ENCODE measurements at places on chromosomes 5 and 9.

DNA sequence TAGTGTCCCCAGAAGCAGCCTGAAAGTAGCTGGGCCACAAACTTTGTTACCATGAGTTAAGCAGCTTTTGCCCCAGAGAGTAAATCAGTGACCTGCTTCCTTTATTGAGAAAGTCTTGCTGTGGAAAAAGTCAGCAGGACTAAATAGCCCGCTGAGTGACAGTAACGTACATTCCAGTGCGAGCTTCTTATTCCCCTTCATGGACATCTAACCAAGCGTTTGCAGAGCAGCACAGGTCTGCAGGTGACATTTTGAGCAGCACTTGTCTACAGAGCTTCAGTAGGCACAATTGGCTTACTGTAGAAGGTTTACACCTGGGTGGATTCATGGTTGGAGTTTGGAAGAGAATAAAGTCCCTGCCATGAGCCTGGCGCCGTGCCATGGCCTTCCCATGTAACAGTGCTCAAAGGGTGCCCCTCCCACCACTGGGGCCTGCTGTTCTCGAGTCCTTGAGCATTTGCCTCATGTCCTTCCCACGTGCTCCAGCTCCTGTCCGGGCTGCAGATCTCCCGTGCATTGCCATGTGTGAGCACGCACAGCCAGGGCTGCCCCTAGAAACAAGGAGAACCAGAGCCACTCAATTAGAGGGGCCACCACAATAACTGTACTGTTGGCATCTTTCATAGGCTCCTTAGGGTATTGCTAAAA lies 41.3 kb upstream of the GRHPR start:
- no peak for DNase-seq

GRCh38 chr9:94805585-94805984 lies 79.1 kb downstream of the AOPEP start:
- DNase-seq, result no peak

DNA sequence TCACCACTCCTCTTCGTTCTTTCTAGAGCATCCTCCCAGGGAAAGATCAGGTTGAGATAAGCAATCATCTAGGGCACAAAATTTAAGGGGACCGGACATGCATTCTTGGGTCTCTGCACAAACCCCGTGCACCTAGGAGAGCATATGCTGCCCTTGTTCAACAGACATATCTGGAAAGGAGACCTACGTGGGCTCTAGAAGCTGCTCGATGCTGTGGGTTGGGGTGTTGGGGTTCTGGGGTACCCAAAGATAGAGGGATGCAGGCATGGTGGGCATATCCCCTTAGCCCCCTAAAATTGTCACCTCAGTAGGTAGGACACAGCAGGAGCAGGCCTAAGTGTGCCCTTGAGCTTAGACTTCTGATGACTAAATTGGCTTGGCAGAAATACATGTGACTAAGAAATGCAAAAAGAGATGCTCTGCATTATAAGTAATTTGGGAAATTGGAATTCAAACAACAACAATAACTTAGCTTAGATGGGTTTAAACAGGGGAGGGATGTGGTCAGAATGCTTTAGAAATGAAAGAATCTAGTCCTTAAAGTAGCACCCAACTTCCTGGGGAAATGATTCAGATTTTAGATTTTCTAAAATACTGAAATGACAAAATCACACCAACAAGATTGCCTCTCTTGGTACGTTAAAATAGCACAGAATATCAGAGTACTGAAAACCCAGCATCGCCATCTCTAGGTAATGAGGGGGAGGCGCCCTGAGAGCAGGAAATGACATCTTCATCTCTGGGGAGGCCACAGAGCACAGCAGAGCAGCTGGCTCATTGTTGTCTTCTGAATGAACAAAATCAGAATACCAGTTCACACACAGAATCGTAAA lies 172.3 kb downstream of the GNA14 start:
- DNase-seq, result peak; percentile 5

DNA sequence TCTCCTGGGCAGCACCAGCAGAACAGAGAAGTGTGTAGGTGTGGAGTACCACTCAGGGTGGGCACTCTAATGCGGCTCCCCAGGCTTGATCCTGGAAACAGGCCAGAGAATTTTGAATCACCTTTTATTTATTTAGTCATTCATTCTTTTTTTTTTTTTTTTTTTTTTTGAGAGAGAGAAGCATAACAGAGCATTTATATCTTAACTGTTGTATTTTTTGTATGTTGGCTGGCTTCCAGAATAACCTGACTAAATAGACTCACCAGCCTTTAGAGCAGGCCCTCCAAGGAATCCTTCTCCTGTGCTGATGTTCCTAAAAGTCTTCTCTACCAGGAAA lies 153.4 kb downstream of the PIK3R1 start:
- DNase-seq, result no peak

DNA sequence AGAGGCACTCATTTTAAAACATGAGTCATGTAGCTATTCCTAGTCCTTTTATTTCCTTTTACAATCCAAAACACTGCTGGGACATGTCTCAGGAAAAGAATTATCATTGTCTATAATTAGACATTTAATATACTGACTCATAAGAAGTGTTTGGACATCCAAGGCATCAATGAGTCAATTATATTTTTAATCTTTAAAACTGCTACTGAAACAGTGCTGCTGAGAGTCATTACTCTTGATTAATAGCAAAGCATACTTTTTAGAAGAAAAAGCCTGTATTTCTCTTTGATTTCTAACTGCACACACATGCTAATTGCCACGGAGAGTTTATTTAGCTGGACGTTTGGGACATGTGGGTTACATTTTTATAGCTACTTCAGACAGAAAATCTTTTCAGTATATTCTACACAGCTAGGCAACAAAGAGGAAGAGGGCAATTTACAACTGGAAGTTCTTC lies 1249.0 kb upstream of the CDH18 start:
- DNase-seq, result no peak

DNA sequence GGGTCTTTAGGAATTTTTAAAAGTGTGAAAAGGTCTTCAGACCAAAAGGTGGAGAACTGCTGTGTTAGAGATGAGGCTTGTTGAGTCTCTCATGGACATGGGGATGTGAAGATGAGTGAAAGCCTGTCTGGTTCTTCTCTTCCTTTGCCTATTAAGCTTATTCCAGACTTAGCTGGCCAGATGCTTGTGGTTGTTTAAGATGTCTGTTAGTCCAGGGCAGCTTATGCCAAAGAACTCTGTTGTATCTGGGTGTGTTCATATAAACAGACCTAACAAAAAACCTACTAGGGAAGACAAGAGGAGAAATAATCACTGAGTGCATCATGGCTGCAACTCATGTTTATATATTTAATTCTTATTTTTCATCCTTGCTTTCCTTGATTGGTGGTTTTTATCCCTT lies 57.5 kb upstream of the NCS1 start:
- no peak for DNase-seq

- no peak for DNase-seq
Observed at GRCh38 chr5:125525356-125525755, 778.9 kb upstream of the ZNF608 start.

- no peak for DNase-seq
Observed at GRCh38 chr5:136598802-136599404, 233.6 kb upstream of the TRPC7 start.

- DNase-seq, result no peak
Observed at GRCh38 chr9:116147821-116148220, 5.8 kb upstream of the PAPPA start.

DNA sequence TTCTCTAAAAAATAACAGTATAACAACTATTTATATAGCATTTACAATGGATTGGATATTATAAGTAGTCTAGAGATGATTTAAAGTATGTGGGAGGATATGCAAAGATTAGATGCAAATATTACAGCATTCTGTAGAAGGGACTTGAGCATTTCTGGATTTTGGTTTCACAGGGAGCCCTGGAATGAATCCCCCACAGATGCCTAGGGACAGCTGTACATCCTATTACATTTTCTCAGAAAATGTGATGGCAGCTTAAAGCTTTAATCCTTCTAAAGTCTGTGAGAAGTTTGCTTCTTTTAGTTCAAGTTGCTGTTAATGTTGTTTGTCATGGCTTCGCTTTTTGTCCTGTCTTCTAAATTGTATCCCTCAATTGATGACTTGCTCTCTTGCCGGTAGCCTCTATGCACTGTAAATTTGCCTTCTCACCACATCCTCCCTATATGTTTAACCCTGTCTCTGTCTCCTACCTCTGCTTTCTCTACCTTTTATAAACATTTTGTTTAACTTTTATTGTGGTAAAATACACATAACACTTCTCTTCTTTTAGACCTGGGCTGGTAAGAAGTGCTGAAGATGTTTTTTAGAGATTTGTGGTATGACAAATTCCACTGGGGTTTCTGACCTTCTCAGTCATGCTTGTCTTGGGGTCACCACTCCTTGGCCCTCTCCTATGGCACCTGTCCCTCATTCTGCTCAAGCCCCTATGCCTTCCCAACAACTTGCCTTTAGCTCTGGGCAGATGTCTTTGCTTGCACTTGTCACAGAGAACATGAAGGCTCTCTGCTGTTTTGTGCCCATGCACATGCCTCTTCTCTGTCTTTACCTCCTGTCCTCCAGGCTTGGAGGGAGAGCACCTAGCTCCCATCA lies 37.9 kb downstream of the LNPEP start:
- DNase-seq, result no peak

All from SHP77 (cell line).